Heart left ventricle (tissue), 16 donors: ENCODE measurements at places on chromosomes 7 and 10.
A peak's percentile ranks its signal among the peaks of the same experiment; 100 is the strongest.

GRCh38 chr7:123836656-123837055 lies 8.3 kb upstream of the HYAL4 start:
- no peaks in the 10 kb centered on the region for H3K36me3 ChIP-seq
- H3K4me1 ChIP-seq = no peaks in the 10 kb centered on the region
- no peaks in the 10 kb centered on the region for H3K27me3 ChIP-seq
- DNase-seq = no peak
- H3K4me3 ChIP-seq = no peak overlapping the region

- no peaks in the 10 kb centered on the region for H3K27me3 ChIP-seq
- H3K36me3 ChIP-seq = no peaks in the 10 kb centered on the region
- H3K4me3 ChIP-seq = no peak overlapping the region
- H3K27ac ChIP-seq = no peak overlapping the region
- DNase-seq = no peak
Measured at GRCh38 chr7:104825099-104825498, 188.9 kb upstream of the KMT2E start.

GRCh38 chr7:100874577-100875355 lies at the start of gene SRRT:
Gene SRRT (plus strand): TSS chr7:100875103. CDS start chr7:100875591, 488 bp downstream.
- peaks cover 20% of the 10 kb centered on the region for H3K4me1 ChIP-seq
- no peaks in the 10 kb centered on the region for H3K27me3 ChIP-seq
- DNase-seq = peak; percentile 99
- H3K36me3 ChIP-seq = no peaks in the 10 kb centered on the region
- peak within 1 kb of the TSS; percentile 91 for H3K27ac ChIP-seq

DNA sequence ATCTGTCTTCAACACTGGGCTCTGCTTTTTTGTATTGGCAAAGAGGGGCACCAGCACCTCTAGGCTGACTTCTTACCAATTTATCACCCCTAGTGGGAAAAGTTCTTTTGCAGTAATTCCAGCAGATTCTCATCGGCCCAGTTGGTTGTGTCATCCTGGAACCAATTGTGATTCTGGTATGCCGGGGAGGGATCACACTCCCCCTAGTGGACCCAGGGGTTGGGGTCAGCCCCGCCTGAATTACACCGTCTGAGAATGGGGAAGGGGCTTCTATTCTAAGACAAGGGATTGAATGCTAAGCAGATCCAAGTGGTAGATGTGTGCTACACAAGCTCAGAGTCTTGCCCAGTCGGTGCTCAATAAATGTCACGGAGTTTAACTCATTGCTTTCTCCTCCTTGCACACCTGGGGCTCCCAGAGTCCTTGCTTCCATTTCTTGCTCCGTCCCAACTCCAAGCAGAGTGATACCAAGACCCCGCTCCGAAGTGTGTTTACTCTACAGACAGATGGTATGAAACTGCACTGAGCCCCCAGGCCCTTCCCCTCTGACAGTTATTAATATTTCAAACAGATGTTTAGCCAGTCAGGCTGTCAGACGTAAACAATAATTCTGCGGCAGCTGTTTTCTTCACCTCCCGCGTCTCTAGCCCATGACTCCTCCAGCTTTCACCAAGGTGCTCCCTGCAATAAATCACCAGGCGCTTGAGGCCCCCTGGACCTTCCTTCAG lies 71.9 kb downstream of the C10orf105 start:
- H3K27ac ChIP-seq = no peak overlapping the region
- no peaks in the 10 kb centered on the region for H3K36me3 ChIP-seq
- no peak overlapping the region for H3K4me3 ChIP-seq
- no peaks in the 10 kb centered on the region for H3K4me1 ChIP-seq
- H3K27me3 ChIP-seq = no peaks in the 10 kb centered on the region

GRCh38 chr7:137882806-137883205 lies 36.0 kb upstream of the DGKI start:
- H3K27ac ChIP-seq = peak overlapping the region; percentile 5
- H3K4me1 ChIP-seq = peaks cover 2% of the 10 kb centered on the region
- peaks cover 76% of the 10 kb centered on the region for H3K36me3 ChIP-seq
- H3K27me3 ChIP-seq = no peaks in the 10 kb centered on the region
- H3K4me3 ChIP-seq = no peak overlapping the region
